ENCODE measurements at places on chromosomes 6 and 20.

DNA sequence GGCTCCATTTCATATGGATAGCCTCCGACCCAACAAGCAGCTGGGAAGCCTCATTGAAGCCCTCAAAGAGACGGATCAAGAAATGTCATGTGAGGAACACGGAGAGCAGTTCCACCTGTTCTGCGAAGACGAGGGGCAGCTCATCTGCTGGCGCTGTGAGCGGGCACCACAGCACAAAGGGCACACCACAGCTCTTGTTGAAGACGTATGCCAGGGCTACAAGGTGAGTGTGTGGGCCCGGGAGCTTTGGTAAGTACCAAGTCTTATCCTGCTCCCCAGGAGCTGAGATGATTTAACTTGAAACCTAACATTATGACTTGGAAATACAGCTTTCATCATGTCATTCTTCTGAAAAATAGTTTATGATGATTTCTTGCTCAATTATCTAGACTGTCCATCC, 4.1 kb downstream of the TRIM38 start:
- no peak for DNase-seq

DNA sequence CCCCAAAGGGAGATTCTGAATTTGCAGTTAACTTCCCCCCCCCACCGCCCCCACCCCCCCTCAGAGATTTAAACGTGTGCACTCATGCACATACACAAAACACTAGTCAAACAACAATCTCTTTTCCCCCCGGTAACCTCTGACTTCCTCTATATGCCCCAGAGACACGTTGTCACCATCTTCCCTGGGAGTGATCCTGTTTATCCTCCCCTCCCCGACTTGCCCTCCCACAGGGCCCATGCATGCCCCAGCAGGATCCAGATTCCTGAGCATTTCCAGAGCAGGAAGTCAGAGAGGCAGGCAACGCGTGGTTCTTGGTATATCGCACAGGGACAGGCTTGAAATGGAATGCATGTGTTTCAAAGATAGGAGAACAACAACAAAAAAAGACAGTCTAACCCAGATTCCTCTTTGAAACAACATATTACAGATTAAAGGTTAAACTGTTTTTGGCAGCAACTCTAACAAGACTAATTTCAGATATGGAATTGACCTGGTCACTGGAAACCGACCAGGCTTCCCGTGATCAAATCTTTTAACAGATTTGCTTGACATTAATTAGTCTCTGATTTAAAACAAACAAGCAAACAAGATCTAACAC, 1.3 kb downstream of the BLCAP start:
- DNase-seq, result no peak

GRCh38 chr6:77072694-77073409, 390.4 kb downstream of the HTR1B start:
- no peak for DNase-seq

GRCh38 chr20:57904314-57905105, 194.7 kb upstream of the PMEPA1 start:
- no peak for DNase-seq

- DNase-seq, result no peak
Observed at GRCh38 chr20:55174635-55175034, 699.2 kb downstream of the DOK5 start.

DNA sequence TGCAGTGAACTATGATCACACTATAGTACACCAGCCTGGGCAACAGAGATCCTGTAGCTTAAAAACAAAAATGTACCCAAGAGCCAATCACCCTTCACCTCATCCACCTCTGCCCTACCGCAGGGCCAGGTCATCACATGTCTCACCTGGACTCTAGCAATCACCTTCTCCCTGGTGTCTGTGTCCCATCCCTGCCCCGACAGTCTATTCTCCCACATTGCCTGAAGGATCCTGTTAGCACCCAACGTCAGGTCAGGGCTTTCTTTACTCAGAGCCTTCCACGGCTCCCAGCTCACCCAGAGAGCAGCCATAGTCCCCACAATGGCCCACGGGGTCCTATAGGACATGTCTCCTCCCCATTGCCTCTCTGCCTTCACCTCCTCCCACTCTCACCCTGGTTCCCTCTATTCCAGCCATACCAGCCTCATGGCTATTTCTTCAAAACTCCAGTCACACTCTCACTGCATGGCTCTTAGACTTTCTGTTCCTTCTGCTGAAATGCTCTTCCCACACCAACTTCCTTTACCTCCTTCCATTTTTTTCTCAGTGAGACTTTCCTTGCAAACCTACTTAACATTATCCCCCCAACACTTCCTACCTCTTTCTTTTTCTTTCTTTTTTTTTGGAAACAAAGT, 22.5 kb upstream of the ARFGEF2 start:
- DNase-seq, result no peak

- no peak for DNase-seq
Observed at GRCh38 chr20:59414936-59415623, 114.7 kb downstream of the EDN3 start.

DNA sequence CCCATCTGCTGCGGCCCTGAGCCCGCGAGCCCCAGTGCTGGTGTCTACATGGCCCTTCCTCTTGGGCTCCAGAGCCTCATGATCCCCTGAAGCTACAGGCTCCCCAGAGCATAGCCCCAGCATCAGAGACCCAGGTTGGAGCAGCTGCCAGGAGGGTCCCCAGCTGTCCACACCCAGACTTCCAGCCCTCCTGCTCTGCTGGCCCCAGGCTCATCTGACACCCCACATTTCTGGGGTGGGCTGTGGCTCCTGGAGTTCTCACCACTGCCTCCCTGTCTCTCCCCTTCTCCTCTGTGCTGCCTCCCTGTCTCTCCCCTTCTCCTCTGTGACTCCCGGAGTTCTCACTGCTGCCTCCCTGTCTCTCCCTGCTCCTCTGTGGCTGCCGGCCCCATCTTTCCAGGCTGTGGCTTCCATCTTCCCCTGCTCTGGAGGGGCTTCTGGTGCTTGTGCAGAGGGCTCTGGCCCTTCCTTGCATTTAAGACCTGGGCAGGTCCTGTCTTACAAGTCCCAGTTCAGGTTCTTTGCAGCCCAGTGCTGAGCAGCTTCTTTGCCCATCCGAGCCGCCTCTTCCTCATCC, 108.1 kb downstream of the ERMARD start:
- DNase-seq, result no peak

DNA sequence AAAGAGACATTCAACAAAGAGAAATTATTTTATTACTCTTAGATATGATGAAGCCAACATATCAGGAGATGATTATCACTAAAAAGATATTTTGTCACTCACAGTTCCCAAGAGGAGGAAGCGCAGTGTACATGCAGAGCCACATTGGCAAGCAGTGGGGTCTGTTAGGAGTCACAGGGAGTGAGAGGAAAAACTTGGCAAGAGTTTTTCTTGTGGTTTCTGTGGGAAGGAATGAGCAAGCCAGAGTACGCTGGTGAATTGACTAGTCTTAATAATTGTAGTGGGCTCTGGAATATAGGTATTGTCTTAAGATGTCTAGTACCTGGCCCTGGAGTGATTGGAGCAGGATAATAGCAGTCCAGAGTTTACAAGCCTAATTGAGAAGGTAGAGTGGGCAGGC, 1095.2 kb downstream of the GRIK2 start:
- no peak for DNase-seq

- DNase-seq, result no peak
Observed at GRCh38 chr6:112253841-112254816, at the start of gene LAMA4. Gene LAMA4, minus strand, starts transcription at chr6:112254567. Its CDS starts 417 bp downstream, at chr6:112254150.

- no peak for DNase-seq
Observed at GRCh38 chr6:48881551-48881950, 581.5 kb downstream of the MMUT start.

GRCh38 chr20:23266530-23267398, 83.8 kb upstream of the NXT1 start:
- no peak for DNase-seq

DNA sequence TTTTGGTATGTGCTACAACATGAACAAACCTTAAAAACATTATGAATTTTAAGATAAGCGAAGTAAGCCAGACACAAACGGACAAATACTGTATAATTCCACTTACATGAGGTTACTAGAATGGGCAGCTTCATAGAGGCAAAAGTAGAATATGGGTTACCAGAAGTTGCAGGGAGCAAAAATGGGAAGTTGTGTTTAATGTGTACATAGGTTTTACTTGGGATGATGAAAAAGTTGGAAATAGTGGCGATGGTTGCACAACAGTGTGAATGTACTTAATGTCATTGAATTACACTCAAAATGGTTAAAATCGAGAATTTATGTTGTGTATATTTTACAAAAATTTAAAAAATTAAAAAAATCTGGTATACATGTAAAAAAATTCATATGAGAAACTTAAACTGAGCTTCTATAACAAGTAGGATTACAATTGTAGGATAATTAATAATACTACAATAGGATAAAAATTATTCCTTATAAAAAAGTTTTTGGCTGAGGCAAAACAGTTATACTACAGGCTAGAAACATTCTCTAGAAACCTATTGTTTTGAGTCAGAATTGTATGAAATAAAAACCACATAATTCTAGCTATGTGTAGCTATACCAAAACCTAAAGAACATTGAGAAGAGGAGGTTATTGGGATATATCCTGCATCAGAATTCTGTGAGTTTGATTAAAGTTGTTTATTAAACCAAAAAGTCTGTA, 24.8 kb upstream of the DYNLRB1 start:
- no peak for DNase-seq

Measured in cerebellar nuclear complex (tissue), 1 donor.